ENCODE measurements at places on chromosomes 7 and 10.

GRCh38 chr7:139714163-139714901, 63.5 kb downstream of the HIPK2 start:
- DNase-seq: no peak

DNA sequence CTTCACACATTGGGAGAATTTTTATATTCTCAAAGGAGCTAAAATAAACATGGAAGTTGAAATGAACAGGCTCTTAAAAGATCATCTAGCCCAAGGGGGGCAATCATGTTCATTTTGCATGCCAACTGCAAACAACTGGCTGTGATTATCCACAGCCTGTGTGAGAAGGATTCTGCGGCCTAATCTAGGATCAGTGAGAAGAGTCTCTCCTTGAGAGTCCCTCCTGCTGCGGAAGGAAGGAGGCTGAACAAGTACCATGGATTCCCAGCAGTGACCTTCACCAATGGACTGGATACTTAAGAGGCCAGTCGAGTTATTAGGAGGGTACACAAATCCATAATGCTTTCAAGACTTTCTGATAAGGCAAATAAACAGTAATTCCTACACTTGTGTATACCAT, 76.7 kb downstream of the IGF2BP3 start:
- no peak for DNase-seq

DNA sequence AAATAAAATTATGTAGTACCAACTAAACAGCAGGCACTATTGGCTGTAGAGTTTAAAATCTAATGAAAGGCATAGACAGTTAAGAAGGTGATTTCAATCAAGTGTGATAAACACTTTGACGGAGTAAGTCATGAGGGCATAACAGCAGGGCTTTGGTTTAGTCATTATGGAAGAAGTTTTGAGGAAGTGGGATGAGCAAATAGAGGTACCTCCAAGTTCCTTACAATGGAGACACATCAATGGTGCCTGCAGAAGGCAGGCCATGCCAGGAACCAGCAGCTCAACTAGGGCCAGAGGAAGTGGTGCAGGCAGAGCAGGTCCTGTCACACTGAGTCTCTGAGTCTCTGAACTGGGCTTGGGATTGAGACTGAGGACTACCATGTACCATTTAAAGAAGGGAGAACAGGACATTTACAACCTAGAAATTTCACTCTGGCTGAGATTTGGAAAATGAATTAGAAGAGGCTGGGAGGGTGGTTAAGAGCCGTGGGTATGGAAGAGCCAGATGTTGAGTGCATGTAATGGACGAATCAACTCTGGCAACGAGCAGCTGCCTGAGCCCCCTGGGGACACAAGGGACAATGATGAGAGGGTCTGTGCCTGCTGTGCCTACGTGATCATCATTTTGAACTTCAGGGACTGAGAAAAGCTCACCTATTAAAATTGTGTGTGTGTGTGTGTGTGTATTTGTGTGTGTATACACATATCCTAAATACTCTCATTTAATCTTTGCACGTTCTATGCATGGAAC, 208.7 kb upstream of the POM121L12 start:
- DNase-seq: no peak

GRCh38 chr7:23470330-23471105, at the start of gene IGF2BP3:
Gene IGF2BP3 (minus strand): TSS chr7:23470491. CDS start chr7:23470110, 381 bp downstream.
- peak; percentile 98 for DNase-seq

DNA sequence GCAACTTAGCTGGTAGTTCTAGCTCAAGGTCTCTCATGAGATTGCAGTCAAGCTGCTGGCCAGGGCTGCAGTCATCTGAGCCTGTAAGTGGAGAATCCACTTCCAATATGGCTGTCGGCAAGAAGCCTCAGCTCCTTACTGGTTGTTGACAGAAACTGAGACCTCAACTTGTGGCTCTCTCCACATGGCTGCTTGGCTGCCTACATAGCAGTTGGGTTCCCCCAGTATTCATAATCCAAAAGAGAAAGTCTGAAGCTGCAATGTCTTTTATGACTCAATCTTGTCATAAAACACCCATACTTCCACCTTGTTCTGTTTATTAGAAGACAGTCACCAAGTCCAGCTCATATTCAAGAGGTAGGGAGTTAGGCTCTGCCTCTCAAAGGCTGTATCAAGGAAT, 334.9 kb upstream of the KMT2E start:
- DNase-seq: no peak

DNA sequence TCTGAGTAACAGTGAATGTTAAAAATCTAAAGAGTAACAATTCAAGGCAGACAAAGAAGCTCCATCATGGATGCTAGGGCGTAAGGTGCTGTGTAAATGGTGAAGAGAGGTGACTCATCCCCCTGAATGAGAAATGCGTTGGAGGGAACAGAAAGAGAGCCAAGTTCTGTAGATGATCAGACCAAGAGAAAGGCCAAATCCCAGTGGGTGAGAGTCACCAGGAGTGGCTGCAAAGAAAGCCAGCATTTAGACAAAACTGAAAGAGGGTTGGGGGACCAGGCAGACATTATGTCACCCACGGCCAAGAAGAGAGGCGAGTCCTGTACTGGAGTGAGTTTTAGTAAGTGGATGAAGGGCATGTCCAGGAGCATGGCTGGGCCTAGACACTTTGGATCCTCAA, 153.1 kb downstream of the TRIL start:
- DNase-seq: peak; percentile 64

DNA sequence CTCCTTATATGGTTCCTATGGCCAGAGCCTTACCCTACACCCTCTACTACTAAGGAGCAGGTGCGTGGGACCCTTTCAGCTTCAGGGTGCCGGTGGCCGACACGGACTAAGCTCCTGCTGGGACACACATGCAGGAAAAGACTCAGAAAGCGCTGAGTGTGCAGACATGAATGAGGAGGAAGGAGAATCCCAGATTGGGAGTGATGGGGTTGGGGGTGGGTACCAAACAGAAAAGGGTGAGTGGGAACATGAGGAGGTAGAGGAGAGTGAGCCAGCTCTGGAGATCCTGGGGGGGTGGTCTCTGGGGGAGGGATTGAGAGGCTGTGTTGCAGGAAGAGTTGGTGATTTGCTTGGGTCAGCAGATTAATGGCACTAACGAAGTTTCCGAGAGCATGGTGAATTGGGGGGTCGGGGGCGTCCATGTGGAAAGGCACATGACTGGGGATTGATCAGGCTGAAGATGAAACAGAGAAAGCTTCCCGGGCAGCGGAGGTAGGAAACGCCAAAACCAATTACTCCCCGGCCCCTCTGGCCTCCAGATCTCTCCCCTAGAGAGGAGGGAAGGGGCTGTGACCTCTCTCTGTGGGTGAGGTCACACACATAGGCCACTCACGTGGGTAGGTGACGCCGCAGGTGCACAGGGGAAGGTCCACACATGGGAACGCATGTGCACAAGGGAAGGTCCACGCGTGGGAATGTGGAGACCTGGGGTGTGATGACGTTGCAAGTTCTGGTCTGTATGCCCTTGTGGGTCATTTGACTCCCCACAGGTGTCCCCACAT, 37.9 kb upstream of the SLF2 start:
- DNase-seq: no peak

GRCh38 chr10:72742092-72742491, 50.1 kb downstream of the MCU start:
- DNase-seq: no peak

DNA sequence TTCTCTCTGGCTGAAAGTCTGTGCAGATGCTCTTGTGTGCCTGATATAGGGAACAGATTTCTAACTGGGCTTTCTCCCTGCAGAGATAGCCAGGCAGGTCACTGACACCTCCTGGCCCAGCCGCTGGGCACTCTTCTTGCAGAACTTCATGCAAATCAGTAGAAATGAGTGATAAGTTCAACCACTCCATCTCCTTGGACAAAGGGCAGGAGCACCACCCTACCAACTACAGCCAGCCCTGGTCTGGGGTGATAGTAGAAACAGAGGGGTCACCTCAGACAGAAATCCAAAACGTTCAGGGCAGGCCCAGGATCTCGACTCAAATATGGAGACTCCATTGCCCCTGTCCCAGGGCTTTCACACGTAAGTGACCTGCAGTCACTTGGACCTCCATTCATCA, 917.8 kb upstream of the ZNF722 start:
- no peak for DNase-seq

DNA sequence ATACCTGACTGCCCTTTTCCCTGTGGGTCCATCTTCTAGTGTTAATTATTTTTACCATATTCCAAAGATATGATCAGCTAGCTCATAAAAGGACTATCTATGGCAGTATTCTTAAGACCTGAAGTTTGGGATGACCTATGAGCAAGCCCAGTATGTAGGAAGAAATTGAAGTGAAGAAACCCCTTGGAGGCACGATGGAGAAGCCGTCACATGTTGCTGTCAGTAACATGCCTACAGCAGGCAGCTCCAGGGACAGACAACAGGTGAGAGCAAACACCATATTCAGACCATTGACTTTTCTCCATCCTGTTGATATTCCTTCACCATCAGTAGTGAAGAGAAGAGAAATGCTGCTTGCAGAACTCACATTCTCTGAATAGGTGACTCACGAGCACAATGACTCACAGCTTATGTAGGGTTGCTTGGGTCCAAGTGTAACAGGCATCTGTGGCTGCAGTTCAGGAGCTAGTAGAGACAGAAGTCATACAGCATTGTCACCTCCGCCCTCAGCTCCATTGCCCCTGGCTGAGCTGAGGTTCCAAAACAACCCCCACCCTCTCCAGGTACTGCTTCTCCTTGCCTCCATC, 8.4 kb upstream of the LYZL2 start:
- DNase-seq: peak; percentile 94

GRCh38 chr7:159067576-159068487, 76.8 kb downstream of the VIPR2 start:
- no peak for DNase-seq

DNA sequence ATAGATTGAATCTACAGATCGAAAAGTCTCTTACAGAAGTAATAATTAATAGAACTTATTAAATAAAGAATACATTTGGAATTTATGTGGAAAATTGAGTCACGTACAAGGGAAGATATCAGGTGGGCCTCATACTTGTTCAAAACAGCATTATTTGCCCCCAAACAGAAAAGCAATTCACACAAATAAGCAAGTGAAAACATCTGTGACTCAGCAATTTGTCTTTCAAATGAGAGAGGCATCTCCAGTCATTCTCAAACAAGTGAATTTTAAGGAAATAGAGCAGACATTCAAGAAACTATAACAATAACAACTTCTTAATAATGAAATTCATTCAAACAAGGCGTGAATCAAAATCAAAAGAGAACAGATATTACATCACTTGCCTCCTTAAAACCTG, 50.1 kb downstream of the SEMA3A start:
- DNase-seq: no peak

GRCh38 chr7:64849250-64849923, 53.7 kb upstream of the ZNF273 start:
- DNase-seq: peak; percentile 2

- peak; percentile 54 for DNase-seq
These were observed 368.9 kb downstream of the PLXDC2 start for GRCh38 chr10:20185116-20185515.

- no peak for DNase-seq
These were observed 39.9 kb upstream of the EMX2 start for GRCh38 chr10:117502421-117503243.

DNA sequence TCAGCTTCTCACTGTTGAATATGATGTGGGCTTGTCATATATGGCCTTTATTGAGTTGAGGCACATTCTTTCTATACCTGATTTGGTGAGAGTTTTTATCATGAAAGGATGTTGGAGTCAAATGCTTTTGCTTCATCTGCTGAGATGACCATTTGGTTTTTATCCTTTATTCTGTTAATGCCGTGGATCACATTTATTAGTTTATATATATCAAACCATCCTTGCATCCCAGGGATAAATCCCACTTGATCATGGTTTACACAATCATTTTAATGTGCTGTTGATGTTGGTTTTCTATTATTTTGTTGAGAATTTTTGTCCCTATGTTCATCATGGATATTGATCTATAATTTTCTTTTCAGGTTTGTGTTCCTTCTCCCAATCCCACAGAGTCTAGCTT, 67.0 kb downstream of the EBLN1 start:
- no peak for DNase-seq
